ENCODE measurements at places on chromosomes 6 and 20.

DNA sequence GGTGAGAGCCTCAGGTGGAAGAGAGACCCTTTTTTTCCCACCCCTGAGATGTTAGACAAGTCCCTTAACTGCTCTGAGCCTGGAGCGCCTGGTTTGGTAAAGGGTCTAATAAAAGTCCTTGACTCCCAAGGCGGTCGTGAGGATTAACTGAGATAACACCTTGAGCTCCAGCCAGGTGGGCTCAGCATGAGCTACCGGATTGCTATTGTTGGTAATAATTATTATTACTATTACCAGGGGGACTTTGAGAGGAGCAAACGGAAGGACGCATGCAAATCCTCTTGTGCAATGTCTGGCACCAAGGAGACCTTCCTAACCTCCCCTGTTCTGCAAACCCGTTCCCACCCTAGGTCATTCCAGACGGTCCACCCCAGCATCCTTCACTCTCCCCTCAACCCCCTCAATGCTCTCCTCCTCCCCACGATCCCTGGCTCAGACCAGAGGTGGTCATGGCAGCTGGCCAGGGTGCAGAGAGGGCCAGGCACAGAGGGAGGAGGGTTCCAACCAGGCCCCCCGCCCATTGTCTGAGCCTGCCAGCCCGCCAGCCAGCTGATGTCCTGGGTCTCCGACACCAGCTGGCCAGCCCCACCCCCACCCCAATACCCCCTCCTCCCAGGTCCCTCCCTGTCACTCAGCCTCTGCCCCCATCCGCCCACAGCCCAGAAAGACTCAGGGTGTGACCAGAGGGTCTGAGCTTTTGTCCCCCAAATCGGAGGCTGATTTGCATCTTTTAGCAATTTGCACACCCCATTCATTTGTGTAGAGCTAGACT lies 14.3 kb upstream of the CBFA2T2 start:
- DNase-seq, result no peak

- no peak for DNase-seq
These were observed 5.0 kb upstream of the GFOD1 start for GRCh38 chr6:13492357-13492756.

- DNase-seq, result no peak
These were observed 377.5 kb upstream of the IRAK1BP1 start for GRCh38 chr6:78489874-78490273.

DNA sequence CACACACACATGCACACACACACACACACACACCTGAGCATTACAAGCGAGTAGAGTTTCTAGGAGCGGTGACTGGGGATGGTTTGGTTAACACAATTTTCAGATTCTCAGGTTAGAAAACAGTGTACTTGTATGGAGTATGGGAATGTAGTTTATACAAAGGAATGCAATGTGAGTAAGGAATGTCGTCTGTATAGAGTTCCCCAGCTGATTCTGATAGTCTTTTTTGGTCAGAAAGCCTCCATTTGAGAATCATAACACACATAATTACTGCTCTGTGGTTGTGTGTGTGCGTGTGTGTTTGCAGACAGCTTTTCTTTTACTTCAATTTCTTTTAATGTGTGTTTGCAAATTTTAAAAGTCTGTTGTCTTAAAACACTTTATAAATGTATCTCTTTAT lies 93.2 kb downstream of the MYO6 start:
- DNase-seq, result no peak

GRCh38 chr6:19231878-19232561 lies 605.1 kb upstream of the ID4 start:
- DNase-seq, result no peak

DNA sequence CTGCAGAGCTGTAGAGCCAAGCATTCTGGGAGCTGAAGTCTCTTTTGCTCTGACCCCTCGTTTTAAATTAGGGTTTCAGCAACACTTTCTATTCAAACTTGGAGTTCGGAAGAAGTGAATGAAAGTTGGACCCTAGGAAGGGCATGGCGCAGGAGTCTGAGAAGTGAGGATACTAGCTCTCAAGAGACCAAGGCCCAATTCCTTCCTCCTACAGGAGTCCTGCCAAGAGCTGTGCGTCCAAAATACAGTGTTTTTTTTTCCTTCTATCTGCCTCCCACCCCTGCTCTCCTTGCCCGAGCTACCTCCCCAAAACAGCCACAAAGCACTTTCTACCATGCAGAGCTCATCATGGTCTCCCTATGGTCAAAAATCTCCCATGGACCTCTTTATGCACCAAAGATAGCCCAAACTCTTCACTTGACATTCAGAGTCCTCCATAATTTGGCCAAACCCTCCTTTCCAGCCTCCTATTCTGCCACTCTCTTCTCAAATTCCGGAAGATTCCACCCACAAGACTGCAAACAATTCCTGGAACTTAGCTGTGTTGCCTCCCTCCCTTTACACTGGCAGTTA lies 649 bp upstream of the CSNK2A1 start:
- DNase-seq, result no peak

DNA sequence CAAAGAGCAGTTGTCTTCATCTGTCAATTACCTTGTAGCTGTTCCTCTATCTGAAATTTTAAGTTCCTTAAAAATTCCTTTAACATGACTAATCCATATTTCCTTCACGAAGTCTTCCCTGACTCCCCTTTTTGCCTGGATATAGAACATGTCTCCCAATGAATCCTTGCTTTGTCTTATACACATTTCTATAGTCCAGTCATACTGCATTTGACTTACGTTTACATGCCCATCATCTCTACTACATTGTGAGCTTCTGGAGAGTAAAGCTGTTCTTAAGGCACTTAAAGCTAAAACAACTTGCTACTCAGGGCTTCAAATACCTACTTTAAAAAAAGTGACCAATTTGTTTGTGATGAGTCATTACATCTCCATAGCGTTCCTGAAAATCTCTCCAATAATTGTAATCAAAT lies 4.9 kb downstream of the REV3L start:
- DNase-seq, result no peak

Data from stimulated activated CD4-positive, alpha-beta T cell treated with anti-CD3 and anti-CD28 coated beads, TNF-alpha, amount 100 ng/mL, for 1 hour (primary cell).